ENCODE measurements at places on chromosomes 16 and 17.

GRCh38 chr17:13182854-13183253 is 165.0 kb upstream of the ELAC2 start:
- no peak for DNase-seq

GRCh38 chr17:53819956-53820355 is 2.8 kb upstream of the KIF2B start:
- no peak for DNase-seq

GRCh38 chr17:55437159-55437605 is 15.5 kb upstream of the MMD start:
- DNase-seq = no peak

DNA sequence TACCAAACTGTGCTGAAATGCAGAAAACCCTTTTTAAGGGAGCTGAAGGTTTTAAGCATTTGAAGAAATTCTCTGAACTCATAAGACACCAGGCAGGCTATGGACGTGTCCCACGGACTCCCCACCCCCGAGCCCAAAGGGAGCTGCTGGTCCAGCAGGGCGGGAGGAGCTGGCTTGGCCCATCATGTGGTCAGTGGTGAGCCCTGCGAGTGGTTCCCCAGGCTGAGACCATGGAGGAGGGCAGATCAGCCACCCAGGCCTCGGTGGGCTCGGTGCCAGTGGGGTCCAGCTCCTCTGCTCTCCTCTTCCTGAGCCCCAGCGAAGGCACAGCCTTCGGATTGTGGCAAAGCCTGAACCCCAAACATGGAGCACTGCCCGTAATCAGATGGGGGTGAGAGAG is 27.0 kb downstream of the LGALS3BP start:
- DNase-seq = no peak

DNA sequence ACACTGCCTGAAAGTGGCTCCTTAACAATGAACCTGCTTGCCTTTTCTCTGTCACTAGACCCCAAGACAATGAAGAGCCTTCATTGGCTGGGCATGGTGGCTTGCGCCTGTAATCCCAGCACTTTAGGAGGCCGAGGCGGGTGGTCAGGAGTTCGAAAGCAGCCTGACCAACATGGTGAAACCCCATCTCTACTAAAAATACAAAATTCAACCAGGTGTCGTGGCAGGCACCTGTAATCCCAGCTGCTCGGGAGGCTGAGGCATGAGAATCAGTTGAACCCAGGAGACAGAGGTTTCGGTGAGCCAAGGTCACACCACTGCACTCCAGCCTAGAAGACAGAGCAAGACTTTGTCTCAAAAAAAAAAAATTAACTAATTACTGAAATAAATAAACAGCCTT is 45.3 kb upstream of the SEC14L1 start:
- no peak for DNase-seq

GRCh38 chr17:8103549-8103948 is 14.8 kb downstream of the ALOXE3 start:
- no peak for DNase-seq

DNA sequence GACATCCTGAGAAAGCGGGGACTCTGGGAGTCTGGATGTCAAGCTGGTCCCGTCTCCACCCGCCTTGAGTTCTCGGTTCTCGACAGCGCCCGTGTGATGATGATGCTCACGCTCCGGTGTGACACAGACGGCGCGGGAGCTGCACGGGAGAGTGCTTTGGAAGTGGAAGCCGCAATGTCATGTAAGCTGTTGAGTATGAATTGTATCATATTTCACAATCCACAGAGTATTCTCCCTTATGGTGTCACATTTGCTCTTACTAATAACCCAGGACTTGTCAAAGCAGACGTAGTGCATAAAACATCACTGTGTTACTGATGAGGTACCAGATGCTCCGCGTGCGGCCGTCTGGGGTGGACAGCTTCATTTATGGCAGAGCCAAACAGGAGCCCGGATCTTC is 217.5 kb upstream of the CHMP6 start:
- no peak for DNase-seq

GRCh38 chr16:26913851-26914250 is 152.9 kb upstream of the C16orf82 start:
- no peak for DNase-seq

DNA sequence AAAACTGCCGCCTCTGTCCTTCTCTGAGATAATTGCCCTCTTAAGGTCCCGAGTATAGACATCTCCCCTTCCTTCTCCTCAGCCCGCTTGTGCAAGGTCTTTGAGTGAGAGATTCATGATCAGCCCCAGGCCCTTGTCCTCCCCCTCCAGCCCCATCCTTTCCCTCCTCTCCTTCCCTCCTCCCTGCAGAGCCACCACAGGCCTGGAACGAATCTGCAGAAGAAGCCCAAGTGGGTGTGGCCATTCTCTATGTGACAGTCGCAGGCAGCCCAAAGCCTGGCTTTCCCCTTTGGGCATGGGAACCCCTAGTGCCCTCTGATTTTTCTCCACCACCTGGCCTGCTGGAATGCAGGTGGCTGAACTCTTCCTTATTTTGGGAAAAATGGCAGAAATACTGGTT is 7.2 kb upstream of the NDRG4 start:
- no peak for DNase-seq

DNA sequence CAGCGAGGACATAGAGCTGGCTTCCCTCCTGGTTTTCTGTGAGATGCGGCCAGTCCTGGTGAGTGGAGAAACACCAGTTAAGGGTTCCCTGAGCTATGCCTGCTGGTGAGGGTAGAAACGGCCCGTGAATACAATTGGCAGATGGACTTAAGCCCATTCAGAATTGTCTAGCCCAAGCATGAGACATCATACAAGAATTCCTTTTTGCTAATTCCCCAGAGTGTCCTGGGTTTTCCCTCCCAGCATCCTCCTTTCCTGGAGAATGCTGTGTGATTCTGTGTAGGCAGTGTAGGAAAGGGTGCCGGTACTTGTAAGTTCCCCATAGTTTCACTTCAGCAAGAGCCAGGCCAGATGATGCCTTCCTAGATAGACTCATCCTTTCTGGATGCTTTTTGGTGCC is 65.1 kb downstream of the SDR42E1 start:
- DNase-seq = no peak

- DNase-seq = no peak
These were observed 39.9 kb upstream of the SDK2 start for GRCh38 chr17:73684183-73684582.

DNA sequence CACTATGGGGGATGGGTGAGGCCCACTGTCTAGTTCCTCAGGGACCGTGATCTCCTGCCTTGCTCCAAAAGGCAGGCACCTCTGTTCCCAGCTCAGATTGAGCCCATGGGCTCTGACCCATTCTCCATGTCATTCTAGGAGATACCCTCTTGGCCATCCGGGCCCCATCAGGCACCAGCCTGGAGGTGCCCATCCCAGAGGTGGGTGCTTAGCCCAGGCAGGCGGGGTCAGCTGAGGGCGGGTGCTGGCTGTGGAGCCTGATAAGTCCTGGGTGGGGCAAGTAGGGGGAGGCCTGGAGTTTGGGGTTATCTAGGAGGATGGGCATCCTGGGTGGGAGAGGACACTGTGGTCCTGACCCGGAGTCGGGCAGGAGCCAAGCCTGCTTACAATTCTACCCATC is 2.3 kb downstream of the E2F4 start:
- no peak for DNase-seq

GRCh38 chr17:42613699-42614295 is 4.3 kb downstream of the TUBG1 start:
- no peak for DNase-seq

- no peak for DNase-seq
These were observed 33.1 kb downstream of the COG4 start for GRCh38 chr16:70490261-70490660.

DNA sequence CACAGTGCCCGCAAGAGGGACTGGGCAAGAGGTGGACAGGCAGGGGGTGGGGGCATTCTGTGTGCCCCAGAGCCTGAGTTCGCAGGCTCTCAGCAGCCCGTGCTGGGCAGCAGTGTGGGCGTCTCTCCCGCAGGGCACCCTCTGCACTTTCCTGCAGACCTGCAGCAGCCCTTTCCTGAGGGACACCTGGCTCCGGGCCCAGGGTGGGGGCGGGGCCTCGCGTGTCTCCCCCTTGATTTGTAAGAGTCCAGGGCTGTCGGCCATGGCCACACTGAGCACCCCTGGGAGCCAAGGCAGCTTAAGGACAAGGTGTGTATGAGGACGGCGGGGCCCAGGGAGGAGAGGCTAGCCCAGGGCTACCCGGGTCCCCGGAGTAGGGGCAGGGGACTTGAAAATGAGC is 33.4 kb upstream of the SLC38A10 start:
- no peak for DNase-seq

DNA sequence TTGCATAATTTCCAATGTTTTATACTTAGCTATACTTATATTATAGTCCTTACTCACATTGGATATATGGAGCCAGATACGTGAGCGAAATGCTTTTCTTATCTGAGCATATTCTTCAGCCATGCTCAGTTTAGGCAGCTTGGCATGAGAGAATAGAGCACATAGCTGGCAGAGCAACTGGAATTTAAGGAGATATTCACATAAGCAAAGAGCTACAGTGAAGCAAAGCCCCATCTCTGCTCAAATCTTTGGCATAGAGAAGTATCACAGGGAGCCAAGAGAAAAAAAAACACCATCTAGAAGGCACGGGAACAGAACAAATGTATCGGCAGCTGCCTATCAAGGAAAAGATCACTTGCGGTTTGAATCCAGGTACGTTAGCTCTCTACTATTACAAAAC is 734.2 kb upstream of the KIF2B start:
- DNase-seq = no peak

GRCh38 chr17:63341276-63341675 is 104.8 kb downstream of the CYB561 start:
- DNase-seq = no peak

- no peak for DNase-seq
These were observed 7.7 kb upstream of the ALDOC start for GRCh38 chr17:28584434-28584833.

DNA sequence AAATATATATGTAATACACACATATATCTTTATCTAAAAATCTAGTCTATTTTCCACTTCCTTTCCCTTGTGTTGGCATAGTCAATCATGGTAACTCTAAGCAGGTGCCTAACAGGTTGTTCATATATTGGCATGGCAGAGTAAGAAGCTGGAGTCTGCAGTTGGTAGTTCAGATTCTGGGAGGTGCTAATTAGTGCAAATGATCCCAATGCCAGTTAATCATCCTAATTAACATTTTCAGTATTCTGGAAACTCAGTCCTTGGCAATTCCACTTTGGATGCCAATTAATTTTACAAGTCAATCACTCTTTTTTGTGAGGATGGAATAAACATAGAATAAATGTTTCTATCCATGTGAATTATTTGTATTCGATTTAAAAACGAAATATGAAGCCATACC is 863.7 kb upstream of the SOX9 start:
- DNase-seq = no peak

DNA sequence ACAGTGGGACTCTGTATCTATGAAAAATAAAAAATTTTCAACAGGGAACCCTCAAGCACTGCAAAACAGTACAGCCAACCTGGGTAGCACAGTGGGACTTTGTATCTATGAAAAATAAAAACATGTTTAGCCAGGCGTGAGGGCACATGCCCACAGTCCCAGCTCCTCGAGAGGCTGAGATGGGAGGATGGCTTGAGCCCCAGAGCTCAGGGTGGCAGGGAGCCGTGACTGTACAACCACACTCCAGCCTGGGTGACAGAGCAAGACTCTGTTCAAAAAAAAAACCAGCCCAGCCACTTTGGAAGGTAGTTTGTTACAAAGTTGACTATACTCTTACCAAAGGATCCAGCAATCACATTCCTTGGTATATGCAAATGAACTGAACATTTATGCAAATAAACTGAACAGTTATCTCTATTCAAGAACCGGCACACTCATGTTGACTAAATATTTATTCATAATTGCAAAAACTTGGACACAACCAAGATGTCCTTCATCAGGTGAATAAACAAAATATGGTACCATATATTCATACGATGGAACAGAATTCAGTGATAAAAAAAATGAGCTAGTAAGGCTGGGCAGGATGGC is 5.2 kb downstream of the RPH3AL start:
- DNase-seq = no peak

DNA sequence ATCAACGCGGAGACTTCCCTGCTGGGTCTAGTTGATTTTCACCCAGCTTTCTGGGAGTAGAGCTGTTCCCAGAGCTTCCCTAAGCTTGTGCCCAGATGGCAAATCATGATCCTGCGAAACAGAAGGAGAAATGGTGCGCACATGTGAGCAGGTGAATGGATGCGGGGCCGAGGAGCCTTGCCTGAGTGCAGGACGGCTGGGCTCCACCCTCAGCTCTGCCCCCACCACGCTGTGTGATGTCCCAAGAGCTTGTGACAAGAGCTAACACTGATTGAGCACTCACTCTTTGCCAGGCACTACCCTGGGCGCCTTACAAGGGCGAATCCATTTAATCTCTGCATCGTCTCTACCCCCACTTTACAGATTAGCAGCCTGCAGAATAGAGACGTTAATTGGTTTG is 162.7 kb upstream of the RPL38 start:
- no peak for DNase-seq

- no peak for DNase-seq
These were observed 101.7 kb upstream of the GPR139 start for GRCh38 chr16:20175358-20175757.

DNA sequence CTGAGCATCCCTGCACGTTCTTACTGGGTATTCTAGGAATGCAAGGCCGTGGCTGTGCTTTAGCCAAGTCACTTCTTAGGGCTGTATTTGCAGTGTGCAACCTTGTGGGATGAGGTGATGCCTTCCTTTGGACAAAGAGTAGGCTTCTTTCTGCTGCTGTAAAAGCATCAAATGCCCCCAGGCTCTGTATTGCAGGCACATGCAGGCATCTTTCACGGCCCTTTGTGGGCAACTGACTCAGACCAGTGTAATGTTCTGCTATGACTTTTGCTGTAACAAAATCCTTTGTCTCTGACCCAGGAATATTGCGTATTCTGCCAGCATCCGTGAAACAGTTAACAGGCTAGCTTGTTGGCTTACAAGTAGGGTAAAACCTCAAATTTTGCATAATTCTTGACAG is 30.9 kb upstream of the GCSH start:
- no peak for DNase-seq

- DNase-seq = no peak
These were observed 51.7 kb downstream of the ARHGAP27 start for GRCh38 chr17:45380991-45381390.

DNA sequence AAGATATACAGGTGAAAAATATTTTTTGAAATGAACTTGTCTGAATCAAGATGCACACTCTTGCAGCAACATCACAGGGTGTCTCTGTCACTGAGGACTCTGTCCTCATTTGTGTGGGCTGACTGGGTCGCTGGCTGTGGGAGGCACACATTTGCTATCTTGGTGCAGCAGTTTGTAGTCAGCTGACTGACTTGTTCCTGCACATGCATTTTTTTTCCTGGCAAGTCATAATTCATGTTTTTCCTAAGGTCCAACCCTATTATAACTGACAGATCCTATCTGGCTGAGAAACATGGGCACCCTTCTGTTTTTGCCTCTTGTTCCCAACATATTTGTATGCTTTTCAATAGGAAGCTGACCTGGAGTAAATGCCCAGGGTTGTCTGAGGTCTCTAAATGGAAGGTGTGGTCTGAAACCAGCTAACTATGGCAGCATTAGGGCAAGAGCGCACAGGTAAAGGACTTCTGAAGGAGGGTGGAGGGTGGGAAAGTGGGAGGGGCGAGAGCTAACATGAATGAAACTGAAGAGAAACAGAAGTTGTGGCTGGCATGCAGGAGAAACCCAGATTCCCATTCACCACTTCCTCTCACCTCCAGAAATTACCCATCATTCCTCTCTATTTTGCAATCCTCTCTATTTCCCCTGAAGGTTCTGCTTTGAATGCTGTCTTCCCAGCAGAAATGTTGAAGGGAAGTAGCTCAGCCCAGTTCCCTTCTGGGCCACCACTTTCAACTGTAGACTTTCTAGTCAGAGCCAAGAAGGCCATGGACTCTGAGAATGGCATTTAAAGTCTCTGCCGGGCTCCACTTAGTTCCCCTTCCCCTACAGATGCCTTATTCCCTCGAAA is 166.1 kb downstream of the PRKCA start:
- no peak for DNase-seq
